ENCODE measurements at places on chromosomes 1 and 21. TPM values are rescaled to one million over a fixed set of nuclear protein-coding genes. Genes with fewer than 3 reads are reported as not detected.

DNA sequence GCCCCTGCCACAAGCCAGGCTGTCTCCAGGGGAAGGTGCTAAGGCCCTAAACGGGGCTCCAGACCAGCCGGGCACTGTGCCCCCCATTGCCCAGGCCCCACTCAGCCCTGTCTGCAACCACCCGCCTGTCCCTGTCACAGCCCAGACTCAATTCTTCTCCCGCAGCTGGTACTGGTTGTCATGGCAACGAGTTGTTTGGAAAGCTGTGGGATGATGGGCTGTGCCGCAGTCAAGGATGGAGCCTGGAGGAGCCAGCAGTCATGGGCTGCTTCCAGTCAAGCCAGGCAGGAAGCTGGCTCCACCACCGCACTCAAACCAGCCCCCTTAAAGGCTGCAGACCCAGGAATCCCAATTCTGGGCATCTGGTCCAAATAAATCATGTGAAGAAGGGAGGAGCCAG lies 4.2 kb downstream of the SPOCD1 start:
- no peak overlapping the region for H3K27ac ChIP-seq
- no peaks in the 10 kb centered on the region for H3K36me3 ChIP-seq
- H3K4me3 ChIP-seq, result no peak overlapping the region

- H3K36me3 ChIP-seq, result no peaks in the 10 kb centered on the region
- DNase-seq, result no peak
- H3K27ac ChIP-seq, result no peak overlapping the region
- H3K27me3 ChIP-seq, result no peaks in the 10 kb centered on the region
- H3K4me3 ChIP-seq, result no peak overlapping the region
These were observed 5.1 kb upstream of the TMCO4 start for GRCh38 chr1:19804831-19805251.

DNA sequence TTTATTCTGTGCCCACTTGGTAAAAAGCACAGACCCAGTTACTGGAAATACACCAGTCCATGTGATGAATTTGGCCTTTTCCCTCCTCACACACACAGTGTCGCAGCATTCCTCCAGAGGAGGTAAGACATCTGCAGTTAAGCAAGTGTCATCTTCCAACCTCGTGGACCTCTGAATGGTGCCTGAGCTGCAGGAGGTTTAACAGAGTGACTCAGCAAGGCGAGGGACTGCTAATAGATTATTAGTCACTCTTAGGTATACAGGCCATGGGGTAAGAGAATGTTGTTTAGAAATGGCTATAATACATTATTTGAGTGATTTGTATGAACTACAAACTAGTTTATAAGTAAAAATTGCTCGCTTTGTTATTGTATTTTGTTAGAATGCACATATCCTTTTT lies 8.6 kb upstream of the LRRC8B start:
- H3K4me3 ChIP-seq, result no peak overlapping the region
- H3K4me1 ChIP-seq, result no peaks in the 10 kb centered on the region
- DNase-seq, result no peak
- no peaks in the 10 kb centered on the region for H3K36me3 ChIP-seq
- H3K27ac ChIP-seq, result no peak overlapping the region

GRCh38 chr1:68908316-68908715 lies 411.4 kb upstream of the DEPDC1 start:
- no peaks in the 10 kb centered on the region for H3K27me3 ChIP-seq
- H3K4me1 ChIP-seq, result no peaks in the 10 kb centered on the region
- no peak overlapping the region for H3K4me3 ChIP-seq
- DNase-seq, result no peak

GRCh38 chr21:30354308-30355005 lies 6.1 kb upstream of the KRTAP23-1 start:
- H3K36me3 ChIP-seq, result no peaks in the 10 kb centered on the region
- DNase-seq, result no peak
- H3K27ac ChIP-seq, result no peak overlapping the region
- no peaks in the 10 kb centered on the region for H3K27me3 ChIP-seq

- H3K4me1 ChIP-seq, result peaks cover 51% of the 10 kb centered on the region
- peak; percentile 66 for DNase-seq
- H3K36me3 ChIP-seq, result no peaks in the 10 kb centered on the region
- H3K4me3 ChIP-seq, result peak within 1 kb of the TSS; percentile 96
- no peaks in the 10 kb centered on the region for H3K27me3 ChIP-seq
These were observed at the start of gene MOB3C for GRCh38 chr1:46616277-46617107. TSS of gene MOB3C (minus strand) at chr1:46616811. CDS start at chr1:46613321, 3,490 bp downstream.

DNA sequence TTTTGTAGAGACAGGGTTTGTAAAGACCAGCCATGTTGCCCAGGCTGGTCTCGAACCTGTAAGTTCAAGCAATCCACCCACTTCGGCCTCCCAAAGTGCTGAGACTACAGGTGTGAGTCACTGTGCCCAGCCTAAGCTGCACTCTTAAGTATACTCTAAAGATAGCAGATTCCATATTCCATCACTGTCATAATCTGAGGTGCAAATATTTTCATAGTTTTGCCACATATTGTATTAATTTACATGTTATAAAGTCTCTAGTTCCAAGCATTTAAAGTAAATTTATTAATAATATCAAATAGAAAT lies 121.3 kb downstream of the HFM1 start:
- no peaks in the 10 kb centered on the region for H3K27me3 ChIP-seq
- H3K36me3 ChIP-seq, result no peaks in the 10 kb centered on the region
- H3K4me1 ChIP-seq, result no peaks in the 10 kb centered on the region

DNA sequence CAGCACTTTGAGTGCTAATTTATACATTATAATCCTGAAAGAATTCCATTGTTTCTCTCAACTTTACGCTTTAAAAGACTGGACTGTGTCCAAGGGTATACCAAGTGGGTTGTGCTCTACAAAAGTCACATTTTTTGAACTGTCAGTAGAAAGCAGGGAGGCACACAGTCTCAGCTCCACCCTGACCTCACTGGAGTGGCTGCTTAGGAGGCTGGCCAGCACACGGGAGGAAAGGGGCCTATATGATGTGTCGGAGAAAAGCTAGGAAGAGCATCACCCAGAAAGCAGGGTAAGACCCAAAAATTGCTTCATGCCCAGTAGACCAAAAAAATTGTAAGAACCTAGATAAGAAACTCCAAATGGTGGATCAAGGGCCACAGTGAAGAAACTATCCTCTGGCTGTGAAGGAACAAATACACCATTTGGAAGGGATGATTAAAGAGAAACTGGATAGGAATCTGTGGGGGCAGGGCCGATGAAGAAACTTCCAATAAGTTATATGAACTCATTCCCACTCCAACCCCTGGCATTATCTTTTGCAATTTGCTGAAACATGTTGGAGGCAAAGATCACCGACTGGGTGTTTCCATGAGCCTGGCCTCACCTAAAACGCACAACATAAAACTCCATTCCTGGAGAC lies 1.9 kb downstream of the S100A10 start:
- H3K4me3 ChIP-seq, result peak overlapping the region; percentile 88
- no peaks in the 10 kb centered on the region for H3K36me3 ChIP-seq
- H3K27me3 ChIP-seq, result no peaks in the 10 kb centered on the region
- peak overlapping the region; percentile 92 for H3K27ac ChIP-seq
- H3K4me1 ChIP-seq, result peaks cover 66% of the 10 kb centered on the region

DNA sequence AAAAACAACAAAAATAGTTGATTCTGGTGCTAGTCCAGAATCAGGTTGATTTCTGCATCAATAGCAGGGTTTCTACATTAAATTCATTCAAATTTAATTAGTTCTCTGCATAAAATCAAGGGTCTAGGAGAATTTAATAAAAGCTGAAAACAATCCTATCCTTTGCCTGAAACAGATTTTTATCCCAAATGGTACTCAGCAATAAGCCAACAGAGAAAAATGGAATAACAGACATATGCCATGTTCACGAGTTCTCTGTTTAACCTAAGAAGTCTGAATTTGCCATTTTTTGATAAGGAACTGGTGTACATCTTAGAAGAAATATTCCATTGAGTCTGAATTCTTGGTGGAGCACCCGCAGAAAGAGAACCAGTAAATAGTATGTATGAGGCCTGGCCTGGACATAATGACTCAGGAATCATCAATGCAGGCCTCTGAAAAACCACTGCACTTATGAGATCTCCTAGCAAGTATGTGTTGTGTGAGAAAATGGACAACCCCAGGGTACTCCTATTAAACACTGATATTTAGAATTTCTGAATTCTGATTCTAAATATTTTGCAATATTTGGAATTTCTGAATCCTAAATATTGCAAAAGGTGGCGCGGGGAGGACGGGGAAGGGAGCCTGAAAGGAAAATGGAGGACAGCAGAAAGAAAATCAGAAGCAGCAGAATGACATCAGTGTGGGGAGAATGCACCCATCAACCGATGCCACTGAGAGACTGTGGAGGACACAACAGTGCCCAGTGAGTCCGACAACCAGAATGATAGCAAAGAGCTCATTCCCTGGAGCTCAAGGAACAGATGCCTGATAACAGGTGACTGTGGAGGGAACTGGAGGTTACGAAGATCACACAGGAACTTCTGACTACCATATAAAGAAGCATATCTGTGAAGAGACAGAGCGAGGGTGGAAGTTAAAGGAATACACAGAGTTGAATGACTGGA lies 97.6 kb downstream of the APP start:
- peaks cover 35% of the 10 kb centered on the region for H3K4me1 ChIP-seq
- no peaks in the 10 kb centered on the region for H3K27me3 ChIP-seq
- DNase-seq, result no peak
- H3K4me3 ChIP-seq, result no peak overlapping the region
- no peaks in the 10 kb centered on the region for H3K36me3 ChIP-seq

DNA sequence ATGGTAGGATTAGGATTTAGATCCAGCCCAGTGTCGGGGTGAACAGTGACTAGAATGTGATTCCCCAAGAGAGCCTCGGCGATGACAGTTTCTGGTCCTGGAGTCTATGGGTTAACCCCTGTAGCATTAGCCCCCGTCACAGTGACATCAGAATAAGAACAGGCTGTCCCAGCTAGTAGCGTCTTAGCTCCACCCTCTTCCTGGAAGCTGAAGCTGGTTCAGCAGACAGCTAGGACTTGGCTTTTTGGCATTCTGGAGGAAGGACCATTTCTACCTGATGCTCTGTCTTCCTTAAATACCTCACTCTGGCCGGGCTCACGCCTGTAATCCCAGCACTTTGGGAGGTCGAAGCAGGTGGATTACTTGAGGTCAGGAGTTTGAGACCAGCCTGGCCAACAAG lies 5.0 kb downstream of the NDUFS2 start:
- DNase-seq, result no peak
- H3K27me3 ChIP-seq, result no peaks in the 10 kb centered on the region
- no peak overlapping the region for H3K4me3 ChIP-seq
- no peak overlapping the region for H3K27ac ChIP-seq
- H3K4me1 ChIP-seq, result peaks cover 47% of the 10 kb centered on the region

GRCh38 chr1:26278303-26278702 lies 1.6 kb upstream of the SH3BGRL3 start:
- H3K36me3 ChIP-seq, result peaks cover 12% of the 10 kb centered on the region
- peak overlapping the region; percentile 82 for H3K27ac ChIP-seq
- H3K4me3 ChIP-seq, result no peak overlapping the region
- peaks cover 74% of the 10 kb centered on the region for H3K4me1 ChIP-seq

DNA sequence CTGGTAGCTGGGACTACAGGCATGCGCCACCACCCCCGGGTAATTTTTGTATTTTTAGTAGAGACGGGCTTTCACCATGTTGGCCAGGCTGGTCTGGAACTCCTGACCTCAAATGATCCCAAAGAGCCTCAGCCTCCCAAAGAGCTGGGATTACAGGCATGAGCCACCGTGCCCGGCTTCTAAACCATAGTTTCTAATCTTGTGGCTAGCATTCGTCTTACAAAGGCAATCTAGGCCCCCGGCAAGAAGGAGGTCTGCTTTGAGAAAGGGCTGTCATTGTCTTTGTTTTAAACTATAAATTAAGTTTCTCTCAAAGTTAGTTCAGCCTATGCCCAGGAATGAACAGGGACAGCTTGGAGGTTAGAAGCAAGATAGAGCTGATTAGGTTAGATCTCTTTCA lies 10.3 kb upstream of the L1TD1 start:
- no peaks in the 10 kb centered on the region for H3K36me3 ChIP-seq
- H3K4me3 ChIP-seq, result no peak overlapping the region
- no peaks in the 10 kb centered on the region for H3K27me3 ChIP-seq
- no peak overlapping the region for H3K27ac ChIP-seq

- no peak for DNase-seq
- H3K27me3 ChIP-seq, result no peaks in the 10 kb centered on the region
- H3K36me3 ChIP-seq, result no peaks in the 10 kb centered on the region
- no peak overlapping the region for H3K27ac ChIP-seq
- no peak overlapping the region for H3K4me3 ChIP-seq
These were observed 15.5 kb downstream of the CD101 start for GRCh38 chr1:117017062-117017461.

GRCh38 chr1:175744833-175745232 lies 1.4 kb upstream of the TNR start:
- no peak overlapping the region for H3K27ac ChIP-seq
- no peaks in the 10 kb centered on the region for H3K36me3 ChIP-seq
- no peak overlapping the region for H3K4me3 ChIP-seq

DNA sequence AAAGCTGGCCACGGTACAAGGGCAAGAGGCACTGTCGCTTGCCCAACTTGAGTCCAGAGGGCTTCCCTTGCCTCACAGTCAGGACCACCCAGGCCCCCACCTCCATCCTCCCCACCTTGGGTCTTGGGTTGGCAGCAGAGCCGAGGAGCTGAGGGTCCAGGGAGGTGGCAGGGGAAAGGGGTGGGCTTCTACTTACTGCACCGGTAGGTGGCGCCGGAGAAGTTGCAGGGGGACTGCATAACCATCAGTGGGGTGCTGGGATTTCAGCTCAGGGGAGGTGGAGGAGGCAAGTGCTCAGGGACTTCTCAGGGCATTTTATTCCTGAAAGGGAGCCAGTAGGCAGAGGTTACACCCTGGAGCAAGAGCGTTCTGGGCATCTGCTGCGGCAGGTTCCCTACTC lies 44.0 kb downstream of the TRIM62 start:
- H3K4me3 ChIP-seq, result no peak overlapping the region
- H3K4me1 ChIP-seq, result no peaks in the 10 kb centered on the region
- no peaks in the 10 kb centered on the region for H3K27me3 ChIP-seq
- no peak overlapping the region for H3K27ac ChIP-seq

DNA sequence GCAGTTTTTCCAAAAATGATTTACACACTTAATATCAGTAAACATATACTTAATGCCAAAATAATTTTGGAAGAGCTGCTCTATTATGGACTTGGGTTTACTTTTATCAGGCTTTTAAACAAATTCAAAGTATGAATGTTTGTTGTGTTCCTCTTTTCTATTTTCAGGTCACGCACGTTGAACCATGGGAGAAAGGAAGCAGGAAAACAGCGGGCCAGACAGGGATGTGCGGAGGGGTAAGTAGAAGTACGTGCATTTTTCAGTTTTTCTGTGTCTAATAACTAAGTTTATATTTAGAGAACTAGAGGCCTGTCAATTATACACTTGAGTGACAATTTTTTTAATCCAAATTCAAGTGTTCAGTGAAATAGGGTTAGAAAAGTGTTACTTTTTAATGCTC lies 3.4 kb downstream of the PRPF38B start:
- no peak overlapping the region for H3K4me3 ChIP-seq
- no peaks in the 10 kb centered on the region for H3K27me3 ChIP-seq
- DNase-seq, result no peak
- peaks cover 74% of the 10 kb centered on the region for H3K4me1 ChIP-seq
- H3K36me3 ChIP-seq, result peaks cover 48% of the 10 kb centered on the region
- peak overlapping the region; percentile 47 for H3K27ac ChIP-seq

Gene NHLH1
- 0.42 TPM for total RNA-seq

Gene INSRR
- total RNA-seq, result 0.06 TPM

Gene PROX1
- total RNA-seq, result not detected

Gene FCGR2B
- 0.94 TPM for total RNA-seq

Gene RYR2
- total RNA-seq, result not detected

Gene OR2M3
- total RNA-seq, result not detected

Gene LAMTOR5
- 69.6 TPM for total RNA-seq

Gene CAMK2N1
- total RNA-seq, result 5.5 TPM

Gene CHTOP
- total RNA-seq, result 149 TPM

Gene DNAJC28
- 1.6 TPM for total RNA-seq

Gene VWA1
- total RNA-seq, result not detected

Gene SH2D1B
- total RNA-seq, result not detected

Gene ZSCAN20
- total RNA-seq, result 3.8 TPM

Gene S100A12
- total RNA-seq, result not detected

Data from CD4-positive, alpha-beta memory T cell (primary cell).